Esophagus muscularis mucosa (tissue), 4 donors: ENCODE measurements at places on chromosomes 1 and 21. TPM values are rescaled to one million over a fixed set of nuclear protein-coding genes. Genes with fewer than 3 reads are reported as not detected.

- DNase-seq, result no peak
- H3K4me3 ChIP-seq, result no peak overlapping the region
- no peak overlapping the region for H3K27ac ChIP-seq
- H3K27me3 ChIP-seq, result no peaks in the 10 kb centered on the region
These were observed 84.6 kb downstream of the GPR88 start for GRCh38 chr1:100622506-100622905.

- H3K4me3 ChIP-seq, result no peak overlapping the region
- peaks cover 6% of the 10 kb centered on the region for H3K4me1 ChIP-seq
- H3K27me3 ChIP-seq, result no peaks in the 10 kb centered on the region
These were observed 5.4 kb downstream of the PLA2G2E start for GRCh38 chr1:19918057-19918456.

DNA sequence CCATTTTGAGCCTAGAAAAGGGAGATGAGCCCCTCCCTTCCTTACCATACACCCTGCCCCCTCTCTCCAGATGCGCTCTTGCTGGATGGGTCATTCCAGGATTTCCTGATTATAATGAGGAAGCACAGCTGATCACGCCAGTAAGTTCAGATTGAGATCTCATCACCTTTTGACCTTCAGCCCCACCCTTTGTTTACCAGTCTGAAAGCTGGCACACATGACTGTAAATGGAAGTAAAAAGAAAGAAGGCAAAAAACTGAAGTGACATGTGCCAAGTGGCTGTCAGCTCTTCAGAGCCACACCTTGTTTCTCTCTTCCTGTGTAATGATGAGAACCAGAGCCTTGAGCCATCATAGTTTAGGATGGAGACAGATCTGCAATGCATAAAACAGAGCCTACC lies 27.9 kb downstream of the S1PR1 start:
- H3K4me3 ChIP-seq, result no peak overlapping the region
- no peaks in the 10 kb centered on the region for H3K36me3 ChIP-seq
- H3K4me1 ChIP-seq, result peaks cover 6% of the 10 kb centered on the region
- DNase-seq, result peak; percentile 75
- H3K27me3 ChIP-seq, result no peaks in the 10 kb centered on the region

DNA sequence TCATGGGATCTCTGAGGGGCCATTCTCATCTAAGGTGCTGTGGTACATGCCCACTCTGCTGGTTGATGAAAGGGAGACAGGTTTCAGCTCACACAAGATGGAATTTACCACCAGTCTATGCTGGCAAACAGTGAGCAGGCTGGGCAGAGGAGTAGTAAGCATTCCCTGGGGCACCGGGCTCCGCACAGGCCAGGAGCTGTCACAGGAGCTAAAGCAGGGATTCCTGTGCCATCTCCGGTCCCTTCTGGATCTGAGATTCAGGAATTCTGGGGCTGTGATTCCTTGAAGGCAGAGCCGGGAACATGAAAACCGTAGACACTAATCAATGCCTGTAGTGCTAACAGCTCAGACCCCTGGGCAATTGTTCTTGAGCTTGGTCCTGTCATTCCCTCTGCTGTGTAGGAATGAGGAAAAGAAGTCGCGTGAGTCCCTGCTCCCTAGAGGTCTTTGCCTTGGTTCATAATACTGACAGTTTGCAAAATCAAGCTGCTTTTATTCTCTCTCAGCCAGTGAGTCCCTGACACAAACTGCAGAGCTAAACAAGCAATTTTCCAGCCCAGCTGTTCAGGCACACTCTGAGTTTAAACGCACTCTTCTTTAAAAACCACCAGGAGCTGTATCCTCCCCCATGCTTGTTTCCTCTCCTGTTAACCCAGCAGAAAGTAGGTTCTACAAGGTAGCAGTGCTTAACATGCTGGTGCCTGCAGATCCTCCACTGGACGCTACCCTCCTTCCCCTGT lies 52.5 kb downstream of the MDM4 start:
- H3K4me3 ChIP-seq, result no peak overlapping the region
- H3K4me1 ChIP-seq, result peaks cover 9% of the 10 kb centered on the region
- no peaks in the 10 kb centered on the region for H3K27me3 ChIP-seq
- no peak for DNase-seq
- H3K27ac ChIP-seq, result no peak overlapping the region

DNA sequence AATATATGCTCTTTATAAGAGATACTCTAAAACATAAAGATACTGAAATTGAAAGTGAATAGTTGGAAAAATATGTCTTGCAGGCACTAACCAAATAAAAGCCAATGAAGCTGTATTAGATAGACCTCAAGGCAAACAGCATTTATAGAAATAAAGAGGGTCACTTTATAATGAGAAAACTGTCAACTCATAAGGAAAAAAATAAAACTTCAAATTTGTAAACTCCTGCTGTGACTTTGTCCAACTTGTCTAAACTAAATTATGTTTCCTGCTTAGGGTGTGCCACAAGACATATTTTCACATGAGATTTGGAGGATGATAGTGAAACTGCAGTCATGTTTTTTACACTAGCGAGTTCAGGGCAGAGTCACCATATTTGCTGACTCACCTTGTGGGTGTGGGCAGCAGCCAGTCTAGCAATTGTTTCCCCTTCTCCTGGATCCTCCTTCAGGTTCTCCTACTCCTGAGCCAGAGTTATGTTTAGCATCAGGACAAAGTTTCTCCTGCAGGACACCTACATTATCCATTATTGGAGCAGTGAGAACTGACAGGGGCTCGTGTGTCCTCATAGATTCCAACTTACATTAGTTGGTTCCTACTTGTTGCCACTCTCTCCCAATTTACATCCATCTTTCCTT lies 43.8 kb downstream of the CD53 start:
- H3K4me1 ChIP-seq, result no peaks in the 10 kb centered on the region
- H3K27ac ChIP-seq, result no peak overlapping the region
- no peak for DNase-seq

TPTE gene
- total RNA-seq, result not detected

- no peaks in the 10 kb centered on the region for H3K36me3 ChIP-seq
- H3K27me3 ChIP-seq, result no peaks in the 10 kb centered on the region
- H3K4me1 ChIP-seq, result no peaks in the 10 kb centered on the region
- H3K27ac ChIP-seq, result no peak overlapping the region
These were observed 140.1 kb upstream of the NFIA start for GRCh38 chr1:60942291-60942690.

CATSPER4 gene
- total RNA-seq, result not detected
